ENCODE measurements at places on chromosomes 3 and 15.

- DNase-seq: no peak
Observed at GRCh38 chr3:161890147-161890625, 393.6 kb downstream of the OTOL1 start.

- no peak for DNase-seq
Observed at GRCh38 chr3:39961230-39961629, 151.8 kb downstream of the MYRIP start.

DNA sequence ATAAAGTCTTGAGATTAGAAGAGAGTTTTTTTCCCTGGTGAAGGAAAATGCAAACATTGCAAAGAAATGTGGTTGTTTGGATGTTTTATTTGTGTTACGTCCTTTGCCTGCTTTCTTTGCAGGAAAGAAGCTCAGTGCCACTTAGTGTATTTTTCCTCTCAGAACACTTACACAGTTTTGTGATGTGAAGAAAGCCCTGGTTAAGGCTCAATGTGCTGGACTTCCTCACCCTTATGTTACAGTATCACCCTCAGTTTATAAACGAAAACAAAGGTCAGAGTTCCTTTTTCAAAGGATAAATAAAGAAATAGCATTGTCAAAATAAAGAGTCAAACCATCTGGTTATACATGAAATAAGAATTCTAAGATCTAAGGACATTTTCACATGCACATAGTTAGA lies 45.9 kb downstream of the RNF13 start:
- no peak for DNase-seq

- DNase-seq: no peak
Observed at GRCh38 chr3:180306691-180307090, 270.0 kb upstream of the PEX5L start.

GRCh38 chr3:102205647-102206046 lies 229.2 kb upstream of the ZPLD1 start:
- no peak for DNase-seq

GRCh38 chr3:46922426-46922825 lies 44.9 kb downstream of the PTH1R start:
- DNase-seq: no peak

GRCh38 chr3:64459711-64460110 lies 228.1 kb downstream of the ADAMTS9 start:
- no peak for DNase-seq

DNA sequence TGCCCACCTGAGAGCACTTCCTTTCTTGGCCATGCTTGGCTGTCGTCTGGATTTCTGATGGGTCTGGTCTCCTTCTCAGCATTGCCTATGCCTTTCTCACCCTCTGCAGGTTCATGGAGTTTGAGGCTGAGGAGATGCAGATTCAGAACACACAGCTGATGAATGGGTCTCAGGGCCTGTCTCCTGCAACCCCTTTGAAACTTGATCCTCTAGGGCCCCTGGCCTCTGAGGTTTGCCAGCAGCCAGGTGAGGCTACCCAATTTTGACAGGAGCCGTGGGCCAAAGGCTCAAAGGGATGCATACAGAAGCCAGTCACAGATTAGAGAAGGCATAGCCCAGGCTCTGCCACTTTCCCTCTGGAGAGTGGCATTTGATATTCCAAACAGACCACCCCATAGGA lies 10.5 kb downstream of the NUTM1 start:
- DNase-seq: no peak

DNA sequence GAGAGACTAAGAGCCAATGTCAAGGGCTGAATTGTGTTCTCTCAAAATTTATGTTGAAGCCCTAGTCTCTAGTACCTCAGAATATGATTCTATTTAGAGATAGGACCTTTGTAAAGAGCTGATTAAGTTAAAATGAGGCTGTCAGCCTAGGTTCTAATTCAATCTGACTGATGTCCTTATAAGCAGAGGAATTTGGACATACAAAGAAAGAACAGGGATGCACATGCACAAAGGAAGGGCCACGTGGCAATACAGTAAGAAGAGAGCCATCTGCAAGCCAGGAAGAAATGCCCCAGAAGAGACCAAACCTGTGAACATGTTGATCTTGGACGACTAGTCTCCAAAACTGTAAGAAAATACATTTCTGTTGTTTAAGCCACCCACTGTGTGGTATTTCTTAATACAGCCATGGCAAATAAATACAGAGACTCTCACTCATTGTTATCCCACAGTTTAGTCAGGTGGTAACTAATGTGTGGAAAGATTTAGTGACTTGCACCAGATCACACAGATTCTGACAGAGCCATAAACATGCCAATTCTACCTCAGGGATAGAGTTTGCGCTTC lies 652.2 kb downstream of the NAALADL2 start:
- no peak for DNase-seq

Data from NCI-H2171 (cell line).